NCI-H510A (cell line): ENCODE measurements at places on chromosomes 1 and 21.

- DNase-seq: no peak
Measured at GRCh38 chr1:60697204-60697994, 385.0 kb upstream of the NFIA start.

DNA sequence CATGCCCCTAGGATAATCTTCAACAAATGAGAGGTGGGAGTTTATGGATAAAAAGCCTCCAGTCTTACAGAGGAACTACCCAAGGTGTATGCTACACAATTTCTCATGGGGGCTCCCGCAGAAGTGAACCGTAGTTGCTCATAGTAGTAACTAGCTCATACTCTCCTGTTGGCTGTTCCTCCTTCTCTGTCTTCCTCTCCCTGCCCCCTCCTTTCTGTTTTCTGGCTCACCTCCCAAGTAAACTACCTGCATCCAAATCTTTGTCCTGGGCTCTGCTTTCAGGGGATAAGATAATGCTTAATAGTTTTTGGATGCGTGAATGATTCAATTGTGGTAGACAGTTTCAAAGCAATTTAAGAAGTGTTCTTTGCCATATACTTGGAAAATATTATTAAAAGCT, 90.1 kb upstream of the ROR1 start:
- no peak for DNase-seq

DNA sequence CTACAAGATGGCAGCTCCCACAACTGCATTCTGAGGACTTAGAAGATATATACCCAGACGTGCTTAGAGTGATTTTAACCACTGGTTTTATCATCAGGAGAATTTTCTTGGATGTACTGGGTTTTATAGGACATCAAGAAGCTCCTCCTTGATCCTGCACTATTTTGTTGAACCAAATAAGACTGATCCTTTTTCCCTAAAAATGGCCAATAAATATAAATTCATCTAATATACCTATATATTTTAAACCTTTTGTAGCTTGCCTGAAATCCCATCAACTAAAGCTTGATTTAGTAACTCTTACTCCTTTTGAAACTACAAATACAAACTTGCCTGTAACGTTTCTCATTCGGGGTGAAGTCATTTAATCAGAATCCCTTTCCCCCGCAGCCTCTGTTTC, 849.4 kb upstream of the ADAMTS5 start:
- DNase-seq: no peak

GRCh38 chr1:36650200-36651065, 167.7 kb upstream of the CSF3R start:
- peak; percentile 72 for DNase-seq

GRCh38 chr1:6547301-6547700, 7.0 kb downstream of the NOL9 start:
- DNase-seq: no peak

DNA sequence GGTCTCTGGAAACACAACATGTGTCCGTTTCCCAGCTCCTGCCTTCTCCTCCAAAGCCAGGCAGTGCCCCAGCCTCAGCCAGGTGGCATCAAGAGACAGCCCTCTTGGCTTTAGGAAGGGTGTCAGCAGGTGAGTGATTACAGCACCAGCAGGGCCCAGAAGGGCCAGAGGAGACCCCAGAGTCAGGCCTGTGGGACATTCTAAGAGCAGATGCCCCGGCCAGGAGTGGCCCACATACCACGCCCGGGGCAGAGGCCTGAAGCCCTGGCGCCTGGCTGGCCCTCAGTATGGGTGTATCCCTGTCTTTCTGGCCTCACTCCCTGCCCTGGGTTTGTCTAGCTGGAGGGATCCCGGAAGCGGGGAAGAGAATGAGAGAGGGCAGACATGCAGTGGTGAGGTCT, 109.2 kb downstream of the CASZ1 start:
- peak; percentile 80 for DNase-seq

- no peak for DNase-seq
Measured at GRCh38 chr1:237748171-237748960, 142.4 kb downstream of the ZP4 start.

GRCh38 chr1:158972841-158973240, 36.9 kb upstream of the IFI16 start:
- no peak for DNase-seq

DNA sequence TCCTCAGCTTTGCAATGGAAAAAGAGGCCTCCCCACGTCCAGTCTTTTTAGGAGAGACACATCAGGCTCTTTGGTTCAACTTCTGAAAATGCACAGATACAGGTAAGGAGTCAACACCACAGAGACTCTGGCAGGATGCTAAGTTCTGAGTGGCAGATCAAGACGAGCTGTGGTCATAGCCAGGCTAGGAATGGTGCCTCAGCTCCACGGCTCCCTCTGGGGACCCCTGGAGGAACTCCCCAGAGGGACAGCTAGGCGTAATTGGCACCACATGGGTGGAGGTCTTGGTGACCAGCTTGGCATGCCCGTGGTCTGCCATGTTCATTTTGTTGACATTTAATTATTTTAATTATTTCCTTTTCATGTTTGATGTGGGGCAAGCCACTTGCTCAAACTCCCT, 206.1 kb downstream of the KAZN start:
- DNase-seq: no peak

DNA sequence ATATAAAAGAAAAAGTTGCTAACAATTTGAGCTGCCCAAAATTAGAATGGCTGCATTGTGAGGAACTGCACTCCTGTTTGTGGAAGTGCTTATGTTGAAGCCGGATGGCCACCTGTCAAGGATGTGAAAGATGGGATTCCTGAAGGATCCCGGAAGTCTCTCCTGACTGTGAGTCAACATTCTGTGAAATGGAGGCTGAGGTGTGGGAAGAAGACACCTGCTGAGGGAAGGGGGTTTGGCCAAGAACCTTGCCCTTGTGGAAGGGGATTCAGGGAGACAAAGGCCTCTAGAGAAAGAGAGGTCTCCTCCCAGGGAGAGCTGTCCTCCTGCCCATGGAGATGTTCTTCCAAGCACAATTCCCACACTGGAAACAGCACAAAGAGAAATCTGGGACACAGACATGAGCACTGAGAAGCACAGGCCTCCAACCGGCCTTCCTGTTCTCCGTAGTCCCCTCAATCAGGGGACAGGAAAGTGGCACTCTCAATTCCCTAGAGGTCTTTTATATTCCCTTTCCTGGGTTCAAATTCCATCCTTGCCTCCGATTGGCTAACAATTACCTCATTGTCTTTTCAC, 70.5 kb downstream of the CD2 start:
- DNase-seq: peak; percentile 4

GRCh38 chr1:147912553-147912952, 10.0 kb downstream of the GJA8 start:
- DNase-seq: no peak

GRCh38 chr1:234953655-234954405, 174.8 kb downstream of the TOMM20 start:
- no peak for DNase-seq

DNA sequence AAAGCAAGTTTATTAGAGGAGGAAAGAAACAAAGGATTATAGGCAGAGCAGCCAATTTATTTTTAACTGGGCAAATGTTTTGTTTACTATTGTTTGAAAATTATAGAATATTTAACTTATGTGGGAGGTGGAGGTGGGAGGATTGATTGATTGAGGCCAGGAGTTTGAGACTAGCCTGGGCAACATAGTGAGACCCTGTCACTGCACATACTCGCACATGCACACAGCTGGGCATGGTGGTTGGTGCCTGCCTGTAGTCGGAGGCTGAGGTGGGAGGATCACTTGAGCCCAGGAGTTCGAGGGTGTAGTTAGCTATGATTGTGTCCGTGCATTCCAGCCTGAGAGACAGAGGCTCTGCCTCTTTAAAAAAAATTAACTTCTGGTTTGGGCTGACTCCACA, 6.7 kb downstream of the MAN1A2 start:
- DNase-seq: no peak

GRCh38 chr1:18950401-18951026, 6.0 kb downstream of the IFFO2 start:
- DNase-seq: no peak

GRCh38 chr1:30035522-30036228, 687.7 kb downstream of the MATN1 start:
- no peak for DNase-seq

- DNase-seq: no peak
Measured at GRCh38 chr1:77989744-77990143, 10.9 kb upstream of the FUBP1 start.

DNA sequence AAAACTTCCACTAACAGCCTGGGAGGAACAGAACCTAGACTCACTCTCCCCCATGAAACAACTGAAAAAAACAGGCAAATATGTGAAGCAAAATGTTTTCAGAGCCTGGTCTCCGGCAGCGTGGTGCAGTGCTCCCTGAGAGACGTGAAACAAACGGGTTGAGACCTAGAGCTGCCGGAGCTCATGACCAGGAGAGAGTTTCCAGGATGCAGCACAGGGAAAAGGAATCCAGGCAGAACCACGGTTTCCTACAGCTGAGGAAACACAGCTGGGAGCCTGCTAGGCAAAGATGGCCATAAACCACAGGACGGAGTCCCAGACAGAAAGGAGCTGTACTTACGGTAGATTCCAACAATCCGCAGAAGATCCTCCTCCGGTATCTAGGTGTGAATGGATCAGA, 20.2 kb upstream of the SLC19A1 start:
- DNase-seq: no peak

DNA sequence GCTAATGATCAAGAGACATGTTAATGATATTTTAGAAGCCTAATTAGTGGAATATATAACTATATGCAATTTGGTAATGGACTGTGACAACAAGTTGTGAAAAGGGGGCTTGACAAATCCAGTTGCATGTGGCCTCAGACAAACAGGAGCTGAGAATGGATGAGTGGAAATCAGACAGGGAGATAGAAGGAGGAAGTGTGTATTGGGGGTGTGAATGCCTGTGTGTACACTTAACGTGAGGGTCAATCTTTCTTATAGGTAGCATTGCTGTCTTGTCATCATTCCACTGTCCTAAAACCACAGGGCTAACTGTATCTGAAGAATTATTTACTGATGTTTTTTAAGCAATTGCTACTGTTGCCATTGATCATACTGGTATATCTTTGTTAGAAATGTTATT, 64.8 kb downstream of the PBX1 start:
- no peak for DNase-seq

- DNase-seq: no peak
Measured at GRCh38 chr1:161930064-161930463, 93.6 kb downstream of the OLFML2B start.

DNA sequence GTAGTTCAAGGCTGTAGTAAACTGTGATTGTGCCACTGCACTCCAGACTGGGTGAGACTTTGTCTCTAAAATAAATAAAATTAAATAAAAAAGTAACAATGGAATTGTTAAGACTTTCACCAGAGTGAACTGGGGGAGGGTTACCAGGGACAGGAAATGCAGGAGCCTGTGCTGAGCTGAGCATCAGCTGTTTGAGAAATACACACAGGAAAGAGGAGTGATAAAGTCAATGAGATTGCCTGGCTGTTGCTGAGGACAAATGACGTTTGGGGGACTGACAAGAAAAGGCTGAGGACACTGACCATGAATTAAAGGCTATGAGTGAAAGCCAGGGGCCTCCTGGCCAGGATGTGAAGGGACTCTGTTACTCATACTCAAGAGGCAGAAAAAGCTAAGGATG, 226.3 kb downstream of the SETD4 start:
- no peak for DNase-seq

- no peak for DNase-seq
Measured at GRCh38 chr1:231896806-231897205, 270.2 kb downstream of the DISC1 start.

- DNase-seq: no peak
Measured at GRCh38 chr1:242455052-242455361, 69.5 kb downstream of the PLD5 start.

- DNase-seq: no peak
Measured at GRCh38 chr1:89546082-89546889, 21.7 kb downstream of the LRRC8B start.

GRCh38 chr1:52238887-52239707, 97.2 kb downstream of the ZFYVE9 start:
- no peak for DNase-seq

DNA sequence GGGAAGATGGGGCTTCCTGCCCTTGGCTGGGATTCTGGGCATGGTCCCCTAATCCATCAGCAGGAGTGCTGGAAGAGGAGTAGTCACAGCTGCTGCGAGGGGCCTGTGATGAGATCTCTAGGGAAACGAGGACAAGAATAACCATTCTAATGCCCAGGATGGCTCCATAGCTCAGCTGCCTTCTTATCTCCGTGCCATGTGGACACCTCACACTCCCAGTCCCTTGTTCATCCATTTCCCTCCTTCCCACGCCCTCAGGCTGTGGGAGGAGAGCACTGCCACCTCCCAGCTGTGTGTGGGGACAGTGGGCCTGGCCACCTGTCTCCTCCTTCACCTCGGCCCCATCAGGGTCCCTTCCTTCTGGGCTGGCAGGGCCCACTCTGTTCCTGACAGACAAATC, 16.1 kb upstream of the ETV3 start:
- DNase-seq: no peak

- DNase-seq: no peak
Measured at GRCh38 chr21:41977034-41977950, 23.5 kb upstream of the C2CD2 start.

DNA sequence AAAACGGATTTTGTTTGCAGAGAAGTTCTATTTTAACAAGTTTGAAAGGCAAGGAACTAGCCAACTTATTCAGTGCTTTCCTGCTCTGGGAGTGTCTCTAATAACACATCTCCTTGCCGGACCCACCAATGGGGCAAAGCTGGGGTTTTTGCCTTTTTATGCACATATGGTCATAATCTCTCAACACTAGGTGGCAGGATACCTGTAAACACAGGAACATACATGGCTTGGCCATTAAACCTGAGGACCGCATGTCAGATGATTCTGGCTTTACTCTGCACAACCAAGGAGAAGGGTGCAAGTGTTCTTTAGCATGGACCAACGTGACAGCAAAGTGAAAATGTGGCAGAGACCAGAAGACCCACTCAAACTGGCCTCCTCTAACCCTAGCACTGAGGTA, 4.9 kb downstream of the TMEM9 start:
- no peak for DNase-seq
